NCI-H748 treated with DMSO at 0.1 percent for 48 hours (cell line): ENCODE measurements at places on chromosomes 6 and 20.

DNA sequence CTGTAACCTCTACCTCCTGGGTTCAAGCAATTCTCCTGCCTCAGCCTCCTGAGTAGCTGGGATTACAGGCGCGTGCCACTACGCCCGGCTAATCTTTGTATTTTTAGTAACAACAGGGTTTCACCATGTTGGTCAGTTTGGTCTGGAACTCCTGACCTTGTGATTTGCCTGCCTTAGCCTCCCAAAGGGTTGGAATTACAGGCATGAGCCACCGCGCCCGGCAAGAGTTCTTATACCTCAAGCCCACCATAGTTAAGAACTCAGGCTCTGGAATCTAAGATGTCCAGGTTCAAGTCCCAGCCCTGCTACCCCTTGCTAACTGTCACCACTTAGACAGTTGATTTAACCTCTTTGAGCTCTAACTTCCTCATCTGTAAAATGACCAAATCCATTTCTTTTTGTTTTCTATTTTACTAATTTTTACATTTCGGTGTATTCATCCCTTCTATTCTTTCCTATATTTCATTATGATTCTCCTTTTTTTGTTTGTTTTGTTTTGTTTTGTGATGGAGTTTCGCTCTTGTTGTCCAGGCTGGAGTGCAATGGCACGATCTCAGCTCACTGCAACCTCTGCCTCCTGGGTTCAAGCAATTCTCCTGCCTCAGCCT is 104.8 kb upstream of the ZNF217 start:
- DNase-seq = no peak

GRCh38 chr6:16768477-16768830 is 7.2 kb upstream of the ATXN1 start:
- DNase-seq = no peak

DNA sequence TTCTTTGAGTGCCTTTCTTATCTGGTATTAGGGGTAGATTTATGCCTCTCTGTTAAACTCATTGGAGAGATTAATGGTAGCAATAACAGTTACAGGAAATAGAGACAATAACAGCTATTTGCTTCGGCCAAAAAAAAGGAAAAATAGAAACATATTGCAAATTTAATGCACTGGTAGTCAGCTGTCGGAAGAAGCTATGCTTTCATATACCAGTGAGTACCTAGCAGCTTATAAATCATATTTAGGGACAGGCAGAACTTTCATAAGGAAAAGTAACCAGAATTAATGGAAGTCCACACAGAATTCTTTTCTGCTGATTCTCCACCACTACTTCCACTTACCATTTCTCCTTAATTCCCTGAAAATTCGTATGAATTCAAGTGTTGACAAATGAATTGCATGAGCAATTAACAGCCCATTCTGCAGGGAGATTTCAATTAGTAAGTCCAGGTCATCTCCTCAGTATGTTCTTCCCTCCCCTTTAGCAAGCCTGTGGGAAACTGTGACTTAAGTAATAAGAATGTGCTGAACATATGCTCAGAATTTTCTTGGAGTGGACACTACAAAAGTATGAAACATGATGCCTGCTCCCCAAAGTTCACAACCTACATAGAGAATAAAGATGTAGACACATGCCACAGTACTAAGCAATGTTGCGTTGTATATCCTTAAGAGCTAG is 196.7 kb upstream of the KCNQ5 start:
- DNase-seq = no peak

GRCh38 chr6:108687921-108688320 is 127.2 kb downstream of the FOXO3 start:
- no peak for DNase-seq

DNA sequence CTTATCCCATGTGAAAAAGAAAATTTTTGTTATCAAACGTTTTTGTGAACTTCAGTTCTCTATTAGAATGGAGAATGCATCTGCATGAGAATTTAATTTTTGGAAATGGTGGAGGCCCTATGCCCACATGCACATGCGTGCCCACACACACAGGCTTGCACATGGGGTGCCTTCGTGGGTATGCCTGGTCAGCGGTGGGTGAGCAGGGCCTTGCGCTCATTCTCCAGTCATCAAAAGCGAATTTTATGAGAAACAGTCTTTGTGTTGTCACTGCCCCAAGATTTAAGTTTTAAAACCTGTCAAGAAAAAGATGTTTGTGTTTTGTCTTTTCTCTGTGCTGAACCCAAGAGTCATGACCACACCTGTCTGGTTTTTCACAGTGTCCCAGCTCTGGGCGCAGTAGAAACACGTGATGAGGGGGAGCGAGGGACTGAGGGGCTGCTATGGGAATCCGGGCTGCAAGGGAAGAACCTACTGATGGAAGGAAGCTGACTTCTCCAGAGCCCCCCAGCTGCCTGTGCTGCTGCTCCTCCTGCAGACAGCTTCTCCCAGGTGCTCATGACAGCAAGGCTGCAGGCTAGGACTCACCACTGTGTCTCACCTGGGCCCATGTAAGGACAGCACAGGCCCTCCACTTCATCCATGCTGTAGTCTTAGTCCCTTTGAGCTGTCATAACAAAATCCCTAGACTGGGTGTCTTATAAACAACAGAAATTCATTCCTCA is 153.6 kb downstream of the SYCP2 start:
- no peak for DNase-seq
